Midbrain (tissue), 1 donor: ENCODE measurements at places on chromosomes 5 and 9.

DNA sequence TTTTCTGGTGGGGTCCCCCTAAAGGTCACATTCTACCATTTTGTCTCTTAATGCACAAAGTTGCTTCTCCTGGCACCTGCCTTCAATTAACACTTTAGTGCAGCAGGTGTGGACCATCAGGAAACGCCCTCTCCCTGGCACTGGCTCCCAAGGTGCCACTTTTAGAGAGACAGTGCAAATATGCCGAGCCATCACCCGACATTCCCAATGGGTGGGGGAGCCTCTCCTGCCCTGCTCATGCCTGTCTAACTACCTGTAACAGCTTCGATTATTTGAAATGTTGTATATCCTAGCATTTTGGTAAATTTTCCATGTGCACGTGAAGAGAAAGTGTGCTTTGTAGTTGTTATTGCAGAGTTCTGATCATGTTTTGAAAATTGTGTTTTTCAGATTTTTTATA, 13.2 kb upstream of the LRRC14B start:
- DNase-seq: no peak

GRCh38 chr5:176775409-176775808, 35.0 kb upstream of the UNC5A start:
- no peak for DNase-seq

- DNase-seq: no peak
Observed at GRCh38 chr9:114771889-114772288, 34.0 kb downstream of the TNFSF15 start.

GRCh38 chr9:80417211-80417773, 845.5 kb downstream of the TLE4 start:
- no peak for DNase-seq

DNA sequence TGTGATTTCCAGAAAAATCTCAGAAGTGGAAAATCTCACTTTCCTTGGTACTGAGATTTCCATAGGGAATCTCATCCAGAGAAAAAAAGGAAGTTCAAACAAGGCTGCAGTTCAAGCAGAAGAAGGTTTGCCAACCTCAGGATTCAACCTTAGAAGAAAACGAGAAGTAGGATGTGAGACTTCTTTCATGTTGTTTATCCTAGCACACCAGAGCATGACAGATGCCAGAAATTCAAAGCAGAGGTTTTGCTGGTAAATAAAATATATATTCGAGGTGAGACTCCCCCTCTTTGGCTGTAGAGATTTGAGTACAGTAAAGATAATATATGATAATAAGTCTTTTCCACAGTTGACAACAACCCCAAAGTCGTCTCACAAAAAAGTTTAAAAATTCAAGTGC, 116.9 kb upstream of the SMC2 start:
- DNase-seq: no peak

- DNase-seq: no peak
Observed at GRCh38 chr5:67900514-67900913, 315.0 kb upstream of the PIK3R1 start.

DNA sequence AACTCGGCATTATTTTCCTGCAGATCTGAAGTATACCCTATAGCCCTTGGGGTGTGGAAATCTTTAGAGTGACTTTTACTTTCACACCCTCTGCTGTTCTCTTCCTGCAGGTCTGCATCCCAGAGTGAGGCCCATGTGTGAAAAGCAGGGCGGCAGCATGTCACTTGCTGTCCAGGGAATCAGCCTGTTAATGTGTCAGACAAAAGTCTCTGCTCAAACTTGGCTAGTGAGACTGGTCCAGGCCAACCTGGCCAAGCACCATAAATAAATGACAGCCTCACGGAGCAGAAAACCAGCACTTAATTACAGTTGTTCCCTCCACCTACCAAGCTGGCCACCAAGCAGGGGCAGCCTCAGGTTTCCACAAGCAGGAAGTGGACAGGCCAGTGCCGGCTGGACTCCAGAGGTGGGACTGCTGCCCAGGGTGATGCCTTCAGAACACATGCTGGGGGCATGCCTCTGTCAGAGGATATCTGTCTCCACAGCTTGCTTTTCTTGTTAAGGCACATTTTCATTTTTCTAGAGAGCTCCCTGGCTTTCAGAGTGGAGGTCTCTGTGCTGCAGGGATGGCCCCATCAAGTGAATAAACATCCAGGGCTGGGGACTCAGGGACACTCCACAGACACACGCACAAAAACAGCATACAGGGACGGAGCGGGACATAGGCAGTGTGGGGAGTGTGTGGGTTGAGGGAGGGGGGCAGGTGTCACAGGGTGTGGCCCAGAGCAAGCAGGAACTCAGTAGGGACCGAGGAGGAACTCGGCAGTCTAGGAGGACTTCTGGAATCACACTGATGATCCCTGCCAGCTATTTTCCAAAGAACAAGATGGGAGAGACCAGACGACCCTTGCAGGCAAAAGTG, 243.8 kb upstream of the IRX1 start:
- DNase-seq: no peak

GRCh38 chr9:134438195-134438788, 112.0 kb downstream of the RXRA start:
- DNase-seq: peak; percentile 17

DNA sequence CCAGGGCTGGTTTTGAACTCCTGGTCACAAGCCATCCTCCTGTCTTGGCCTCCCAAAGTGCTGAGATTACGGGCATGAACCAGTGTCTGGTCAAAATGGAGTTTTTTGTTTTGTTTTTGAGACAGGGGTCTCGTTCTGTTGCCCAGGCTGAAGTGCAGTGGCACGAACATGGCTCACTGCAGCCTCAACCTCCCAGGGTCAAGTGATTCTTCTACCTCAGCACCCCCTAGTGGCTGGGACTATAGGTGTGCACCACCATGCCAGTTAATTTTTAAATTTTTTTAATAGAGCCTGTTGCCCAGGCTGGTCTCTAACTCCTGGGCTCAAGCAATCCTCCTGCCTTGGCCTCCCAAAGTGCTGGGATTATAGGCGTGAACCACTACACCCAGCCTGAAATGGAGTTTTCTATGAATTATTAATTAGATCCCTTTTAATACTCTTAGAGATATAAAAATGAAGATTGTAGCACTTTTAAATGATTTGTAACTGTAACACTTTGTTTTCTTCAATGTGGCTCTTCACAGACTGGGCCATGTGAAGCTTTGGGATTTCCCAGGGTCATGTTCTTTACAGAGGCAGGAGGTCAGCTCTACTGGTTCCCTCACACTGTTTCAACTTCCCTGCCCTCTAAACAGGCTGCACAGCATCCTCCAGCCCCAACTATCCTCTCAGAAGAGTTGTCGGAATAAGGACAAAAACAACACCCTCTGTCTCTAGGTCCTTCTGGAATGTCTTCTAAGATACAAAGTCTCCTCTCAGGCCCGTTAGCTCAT, 32.7 kb upstream of the SPARC start:
- no peak for DNase-seq

DNA sequence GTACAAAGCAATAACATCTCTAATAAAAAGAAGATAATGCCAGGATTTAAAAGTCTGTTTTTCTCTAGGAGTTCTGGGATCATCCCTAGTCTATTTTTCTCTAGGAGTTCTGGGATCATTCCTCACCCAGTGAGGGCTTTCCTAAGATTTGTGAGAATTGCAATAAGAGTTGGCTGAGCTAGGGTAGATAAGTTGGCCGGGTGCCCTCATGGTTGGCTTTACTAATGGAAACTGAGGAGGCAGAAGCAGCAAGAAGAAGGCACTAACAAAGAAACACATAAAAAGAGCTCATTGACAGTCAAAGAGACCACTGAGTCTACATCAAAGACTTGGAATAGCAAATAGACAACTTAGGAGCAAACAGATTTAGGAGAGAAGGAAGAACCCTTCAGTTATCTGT, 4.2 kb downstream of the SLC1A3 start:
- no peak for DNase-seq

GRCh38 chr5:22250528-22250927, 602.6 kb downstream of the CDH12 start:
- DNase-seq: no peak

DNA sequence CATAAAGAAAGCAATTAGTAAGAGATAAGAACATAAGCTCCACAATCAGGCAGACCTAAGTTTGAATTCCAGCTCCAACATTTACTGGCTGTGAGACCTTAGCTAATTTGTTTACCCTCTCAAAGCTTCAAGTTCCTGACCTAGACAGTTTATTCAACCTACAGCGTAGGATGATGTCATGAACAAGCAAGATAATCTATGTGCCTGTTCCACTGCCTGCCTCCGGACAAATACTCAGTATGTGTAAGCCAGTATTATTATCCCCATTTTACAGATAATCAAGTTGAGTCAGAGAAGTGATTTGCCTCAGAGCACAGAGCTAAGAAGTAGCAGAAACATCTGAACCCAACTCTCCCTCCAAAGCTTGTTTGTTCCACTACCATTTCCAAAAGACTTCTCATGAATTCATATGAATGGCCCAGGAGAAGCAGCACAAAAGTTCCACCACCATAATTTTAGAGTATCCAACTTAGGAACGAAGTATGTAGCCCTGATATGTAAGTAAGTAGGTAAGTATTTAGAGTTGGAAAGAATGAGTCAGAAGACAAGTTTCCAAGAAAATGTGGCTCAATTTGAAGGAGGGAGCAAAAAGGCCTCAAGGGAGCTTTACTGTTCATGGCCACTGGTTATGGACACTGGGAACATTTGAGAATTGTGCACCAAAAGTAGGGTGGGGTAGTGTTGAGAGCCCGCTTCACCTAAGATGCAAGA, 398.2 kb downstream of the NFIB start:
- no peak for DNase-seq

GRCh38 chr9:20930836-20931235, 100.6 kb downstream of the HACD4 start:
- DNase-seq: no peak

DNA sequence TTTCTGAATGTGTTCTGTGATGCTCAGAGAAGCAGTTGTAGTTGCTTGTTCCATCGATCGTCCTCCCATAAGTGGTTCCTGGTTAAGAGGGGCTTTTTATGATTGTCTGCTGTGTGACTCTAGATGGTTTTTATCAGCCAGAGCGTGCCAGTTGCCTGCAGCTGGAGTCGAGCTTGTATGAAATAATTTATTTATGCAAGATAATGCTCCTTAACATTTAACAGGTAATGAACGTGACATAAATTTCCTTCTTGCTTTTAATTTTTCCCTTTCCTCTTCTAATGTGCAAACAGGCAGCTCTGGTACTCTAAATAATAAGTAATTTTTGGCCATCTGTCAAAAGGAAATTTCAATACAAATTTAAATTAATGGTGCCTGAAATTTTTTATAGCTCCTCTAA, 84.4 kb downstream of the TLE4 start:
- no peak for DNase-seq

DNA sequence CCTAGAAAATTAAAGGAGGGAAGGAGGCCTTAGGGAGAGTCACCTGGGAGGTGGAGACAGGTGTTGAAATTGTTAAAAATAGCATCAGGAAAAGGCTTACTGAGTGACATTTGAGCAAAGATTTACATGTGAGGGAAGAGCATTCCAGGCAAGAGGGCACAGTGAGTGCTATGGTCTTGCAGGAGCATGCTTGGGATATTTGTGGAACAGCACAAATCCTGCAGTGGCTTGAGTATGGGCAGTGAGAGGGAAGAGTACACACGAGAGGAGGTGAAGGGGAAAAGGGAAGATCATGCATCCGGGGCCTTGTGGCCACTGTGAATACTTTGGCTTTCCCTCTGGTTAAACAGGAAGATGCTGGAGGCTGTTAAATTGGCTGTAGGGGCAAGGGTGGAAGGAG, 36.6 kb downstream of the ACER2 start:
- no peak for DNase-seq

- no peak for DNase-seq
Observed at GRCh38 chr5:111099058-111099778, 7.1 kb downstream of the WDR36 start.

DNA sequence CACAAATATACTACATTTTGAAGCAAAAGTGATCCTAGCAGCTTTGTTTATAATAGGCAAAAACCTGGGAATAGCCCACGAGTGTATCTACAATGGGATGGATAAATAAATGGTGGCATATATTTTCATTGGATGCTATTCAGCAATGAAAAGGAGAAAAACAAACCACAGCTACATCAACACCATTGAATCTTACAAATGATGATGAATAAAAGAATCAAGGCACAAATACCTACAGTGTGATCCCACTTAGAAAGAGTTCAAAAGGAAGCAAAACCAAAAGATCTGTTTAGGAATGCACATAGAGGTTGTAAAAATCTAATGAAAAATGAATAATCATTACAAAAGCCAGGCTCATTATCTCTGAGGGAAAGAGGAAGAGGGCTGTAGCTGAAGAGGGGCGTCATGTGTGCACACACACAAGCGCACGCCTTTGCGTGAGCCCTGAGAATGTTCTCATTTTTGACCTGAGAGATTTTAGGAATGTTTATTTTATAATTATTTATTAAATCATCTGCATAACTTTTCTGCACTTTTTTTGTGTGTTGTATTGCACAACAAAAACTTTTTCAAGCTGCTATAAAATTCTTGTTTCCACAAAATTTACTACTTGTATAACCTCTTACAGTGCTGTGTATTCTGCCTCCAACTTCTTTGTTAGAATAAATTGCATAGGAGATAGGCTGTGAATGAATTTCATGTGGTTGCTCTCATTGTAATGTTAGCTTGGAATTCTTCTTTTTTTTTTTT, 5.9 kb upstream of the RHOBTB3 start:
- no peak for DNase-seq

- no peak for DNase-seq
Observed at GRCh38 chr5:112743631-112744030, 5.9 kb downstream of the APC start.

DNA sequence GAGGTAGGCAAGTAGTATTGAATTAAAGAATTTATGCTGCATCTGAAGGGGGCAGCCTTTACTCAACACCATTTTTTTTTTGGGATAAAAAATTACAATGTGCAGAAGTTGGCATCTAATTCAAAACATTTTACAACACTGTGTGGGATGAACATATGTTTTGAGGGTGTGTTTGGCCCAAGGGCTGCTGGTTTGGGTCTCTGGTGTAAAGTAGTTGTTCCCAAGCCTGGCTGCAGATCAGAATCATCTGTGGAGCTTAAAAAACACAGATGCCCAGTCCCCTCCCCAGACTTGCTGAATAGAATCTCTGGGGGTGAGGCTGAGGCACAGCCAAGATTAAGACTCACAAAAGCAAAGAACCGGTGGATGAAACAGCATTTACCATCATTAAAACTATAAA, 33.0 kb upstream of the PDZD2 start:
- DNase-seq: no peak

DNA sequence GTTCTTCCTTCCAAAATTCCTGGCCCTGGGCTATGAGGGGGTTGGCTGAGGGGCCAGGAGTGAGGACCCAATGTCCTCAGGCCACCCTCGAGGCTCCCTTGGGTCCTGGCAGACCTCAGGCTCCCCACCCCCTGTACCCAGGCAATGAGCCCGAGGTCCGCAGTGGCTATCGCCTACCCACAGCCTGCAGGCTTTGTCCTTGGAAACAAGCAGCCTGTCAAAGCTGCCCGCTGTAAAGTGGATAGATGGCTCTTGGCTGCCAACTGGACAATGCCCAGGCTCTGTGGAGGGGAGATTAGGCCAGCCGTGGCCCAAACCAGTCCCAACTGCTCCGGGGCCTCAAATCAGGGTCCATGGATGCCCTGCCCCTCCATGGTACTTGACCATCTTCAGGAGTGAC, 2.2 kb upstream of the ADGRD2 start:
- no peak for DNase-seq

DNA sequence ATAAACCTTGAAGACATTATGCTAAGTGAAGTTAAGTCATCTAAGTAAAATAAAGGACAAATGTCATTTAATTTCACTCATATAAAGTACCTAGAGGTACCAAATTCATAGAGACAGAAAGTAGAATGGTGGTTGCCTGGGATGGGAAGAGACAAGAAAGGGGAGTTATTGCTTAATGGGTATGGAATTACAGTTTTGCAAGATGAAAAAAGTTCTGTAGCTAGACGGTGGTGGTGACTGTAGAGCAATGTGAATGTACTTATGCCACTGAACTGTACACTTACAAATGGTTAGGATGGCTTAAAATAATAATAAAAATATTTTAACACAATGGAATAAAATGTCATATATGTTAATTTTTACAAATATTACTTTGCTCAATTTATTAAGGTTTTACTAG, 128.0 kb downstream of the MPDZ start:
- DNase-seq: no peak
